Epithelial cell of esophagus (primary cell): ENCODE measurements at places on chromosomes 3 and 15.

GRCh38 chr3:117103675-117104074 lies 394.1 kb downstream of the TUSC7 start:
- no peak for DNase-seq

DNA sequence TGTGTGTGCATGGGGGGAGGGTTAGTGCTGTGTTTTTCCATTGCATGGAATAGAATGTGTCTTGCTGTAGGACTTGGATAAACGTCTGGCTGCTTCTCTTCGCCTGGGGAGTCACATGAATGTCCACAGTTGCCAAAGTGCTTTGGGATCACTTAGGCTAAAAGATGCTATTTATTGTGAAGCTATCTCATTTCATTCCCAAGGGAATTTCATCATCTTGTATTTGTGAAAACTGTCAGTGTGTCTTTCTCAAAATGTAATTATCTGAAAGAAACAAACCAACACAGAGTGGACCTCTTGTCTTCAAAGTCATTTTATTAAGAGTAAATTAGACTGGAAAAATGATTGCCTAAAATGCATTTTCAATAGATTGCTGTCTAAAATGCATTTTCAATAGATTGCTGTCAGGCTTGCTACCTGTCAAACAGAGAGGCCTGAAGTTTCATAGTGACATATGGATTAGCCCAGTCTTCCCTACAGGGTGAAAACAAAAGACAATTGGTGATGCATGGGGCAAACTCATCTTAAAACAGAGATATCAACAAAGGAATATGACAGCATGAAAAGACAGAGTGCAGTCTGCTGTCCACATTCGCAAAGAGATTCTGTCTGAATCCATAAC lies 117.1 kb upstream of the GOLIM4 start:
- DNase-seq, result no peak

DNA sequence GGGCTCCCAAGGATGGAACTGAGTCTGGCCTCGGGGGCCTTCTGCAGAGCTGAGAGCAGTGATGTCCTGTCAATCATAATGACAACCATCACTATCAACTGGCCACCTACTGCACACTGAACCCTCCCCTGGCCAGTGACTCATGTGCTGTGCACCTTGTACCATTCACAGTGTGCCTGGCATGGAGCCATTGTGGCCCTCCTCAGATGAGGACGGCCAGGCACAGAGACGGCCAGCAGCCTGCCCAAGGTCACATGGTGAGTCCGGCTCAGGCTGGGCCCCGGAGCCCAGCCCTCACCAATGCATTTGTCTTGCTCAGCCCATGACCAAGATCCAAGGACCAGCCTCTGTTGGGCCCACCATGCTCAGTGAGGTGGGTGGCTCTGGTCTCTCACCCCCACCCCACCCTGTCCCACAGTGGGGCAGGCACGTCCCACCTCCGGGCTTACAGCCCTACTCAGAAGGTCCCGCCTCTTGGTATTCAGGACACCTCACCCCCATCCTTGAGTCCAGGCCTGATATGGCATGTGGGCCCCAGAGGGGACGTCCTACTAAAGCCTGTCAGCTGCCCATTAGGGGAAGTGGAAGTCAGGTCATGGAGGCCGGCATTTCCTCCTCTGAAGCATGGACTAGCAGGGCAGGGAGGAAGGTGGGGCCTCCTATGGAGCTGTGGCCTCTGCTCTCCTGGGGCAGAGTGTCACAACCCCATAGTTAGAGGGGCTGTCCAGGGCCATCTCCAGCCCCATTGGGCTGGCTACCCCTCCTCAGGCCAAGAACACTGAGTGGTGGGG lies 35.9 kb upstream of the TMEM115 start:
- DNase-seq, result no peak

DNA sequence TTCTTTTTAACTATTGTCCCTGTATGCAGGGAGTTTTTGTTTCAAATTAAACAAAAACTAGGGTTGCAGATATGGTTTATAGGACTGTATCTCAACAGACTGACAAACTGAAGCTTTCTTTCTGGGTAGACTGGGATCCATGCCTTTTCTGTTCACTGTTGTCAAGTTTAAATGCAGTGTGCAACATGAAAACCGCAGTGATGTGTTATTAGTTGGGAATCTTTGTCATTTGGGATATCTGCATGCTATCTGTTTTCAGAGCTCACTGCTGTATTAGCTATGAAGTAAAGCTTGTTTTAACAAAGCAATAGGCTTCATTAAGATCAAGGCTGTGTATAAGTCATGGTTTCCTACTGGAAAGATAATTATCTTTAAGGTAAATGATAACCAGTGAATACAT lies 21.4 kb upstream of the MCF2L2 start:
- DNase-seq, result no peak

DNA sequence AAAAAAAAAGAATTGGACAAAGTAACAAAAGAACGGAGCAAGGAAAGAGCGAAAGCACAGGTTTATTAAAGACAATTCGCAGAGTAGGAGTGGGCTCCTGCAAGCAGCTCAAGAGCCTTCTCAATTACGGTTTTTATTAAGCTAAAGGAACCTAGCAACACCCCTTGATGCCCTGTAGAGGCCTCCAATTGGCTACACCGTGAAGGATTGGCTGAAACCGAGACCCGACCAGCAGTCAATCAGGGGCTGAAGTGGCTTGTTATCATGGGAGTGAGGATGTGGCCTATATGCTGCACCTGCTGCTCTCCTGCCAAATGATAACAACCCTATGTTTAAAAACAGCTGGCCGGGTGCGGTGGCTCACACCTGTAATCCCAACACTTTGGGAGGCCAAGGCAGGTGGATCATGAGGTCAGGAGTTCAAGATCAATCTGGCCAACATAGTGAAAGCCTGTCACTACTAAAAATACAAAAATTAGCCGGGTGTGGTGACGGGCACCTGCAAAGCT lies 20.4 kb upstream of the AP3B2 start:
- no peak for DNase-seq

DNA sequence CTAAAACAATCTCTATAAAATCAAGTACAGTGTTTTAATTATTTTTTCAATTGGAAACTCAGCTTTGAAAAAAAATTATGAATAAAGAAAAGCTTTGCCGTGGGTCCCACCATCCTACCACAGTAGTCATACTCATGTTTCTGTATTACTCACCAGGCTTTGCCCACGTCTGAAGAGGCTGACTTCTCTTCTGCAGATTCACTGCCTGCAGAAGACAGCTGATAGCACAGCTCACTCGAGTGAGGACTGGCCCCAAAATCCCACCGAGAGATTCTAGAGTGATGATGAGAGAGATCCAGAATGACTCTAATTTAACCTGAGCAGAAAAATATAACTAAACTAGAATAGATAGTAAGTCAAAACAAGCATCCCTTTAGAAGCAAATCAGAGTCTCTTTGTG lies 11.9 kb downstream of the C2CD4B start:
- DNase-seq, result no peak
